OCI-LY7 (cell line): ENCODE measurements at places on chromosomes 13 and 19. TPM values are rescaled to one million over a fixed set of nuclear protein-coding genes. Genes with fewer than 3 reads are reported as not detected.

The C19orf47 gene
- 28.9 and 33.8 TPM in 2 replicates for total RNA-seq

The RFPL4AL1 gene
- total RNA-seq, result not detected in 2 replicates

The SLC25A41 gene
- total RNA-seq, result not detected in 2 replicates

The HIF3A gene
- total RNA-seq, result not detected in 2 replicates

The SPHK2 gene
- 33.3 and 34.8 TPM in 2 replicates for total RNA-seq

The AMER2 gene
- not detected in 2 replicates for total RNA-seq

The CDC37 gene
- 269 and 271 TPM in 2 replicates for total RNA-seq

The FGF22 gene
- total RNA-seq, result 0.48 and 0.53 TPM in 2 replicates

The GPC5 gene
- total RNA-seq, result not detected in 2 replicates

The RYR1 gene
- total RNA-seq, result 0.61 and 1.4 TPM in 2 replicates

The ZNF227 gene
- 18.5 and 21.2 TPM in 2 replicates for total RNA-seq

The SLC7A1 gene
- 130 and 141 TPM in 2 replicates for total RNA-seq

The PEAK3 gene
- 0.18 TPM in 1 of 2 replicates, not detected in the other for total RNA-seq

The TEAD2 gene
- total RNA-seq, result 4.9 and 7.6 TPM in 2 replicates

The NUFIP1 gene
- 11.3 and 11.4 TPM in 2 replicates for total RNA-seq

The KIR3DL1 gene
- total RNA-seq, result not detected in 2 replicates

The LRRC4B gene
- 0.29 TPM in 1 of 2 replicates, not detected in the other for total RNA-seq

The F7 gene
- not detected in 2 replicates for total RNA-seq

The ZNF345 gene
- total RNA-seq, result 3.0 and 4.3 TPM in 2 replicates

The C19orf53 gene
- total RNA-seq, result 80.3 and 90.1 TPM in 2 replicates

The PRR22 gene
- 10.5 and 10.6 TPM in 2 replicates for total RNA-seq

The ZFP82 gene
- total RNA-seq, result 15.6 and 17.7 TPM in 2 replicates

The TUBA3C gene
- not detected in 2 replicates for total RNA-seq

The CRX gene
- total RNA-seq, result 0.11 TPM in 1 of 2 replicates, not detected in the other

The ZSCAN1 gene
- not detected in 2 replicates for total RNA-seq

The TEX26 gene
- total RNA-seq, result not detected in 2 replicates
